Left ventricle myocardium inferior (tissue), 1 donor: ENCODE measurements at places on chromosomes 3 and 15. TPM values are rescaled to one million over a fixed set of nuclear protein-coding genes. Genes with fewer than 3 reads are reported as not detected.

- peak; percentile 16 for DNase-seq
Observed at GRCh38 chr3:29275309-29275708, 5.6 kb upstream of the RBMS3 start.

- DNase-seq, result no peak
Observed at GRCh38 chr3:194994551-194994981, 276.4 kb downstream of the XXYLT1 start.

GRCh38 chr15:70714565-70714964 lies 48.8 kb downstream of the UACA start:
- no peak for DNase-seq

DNA sequence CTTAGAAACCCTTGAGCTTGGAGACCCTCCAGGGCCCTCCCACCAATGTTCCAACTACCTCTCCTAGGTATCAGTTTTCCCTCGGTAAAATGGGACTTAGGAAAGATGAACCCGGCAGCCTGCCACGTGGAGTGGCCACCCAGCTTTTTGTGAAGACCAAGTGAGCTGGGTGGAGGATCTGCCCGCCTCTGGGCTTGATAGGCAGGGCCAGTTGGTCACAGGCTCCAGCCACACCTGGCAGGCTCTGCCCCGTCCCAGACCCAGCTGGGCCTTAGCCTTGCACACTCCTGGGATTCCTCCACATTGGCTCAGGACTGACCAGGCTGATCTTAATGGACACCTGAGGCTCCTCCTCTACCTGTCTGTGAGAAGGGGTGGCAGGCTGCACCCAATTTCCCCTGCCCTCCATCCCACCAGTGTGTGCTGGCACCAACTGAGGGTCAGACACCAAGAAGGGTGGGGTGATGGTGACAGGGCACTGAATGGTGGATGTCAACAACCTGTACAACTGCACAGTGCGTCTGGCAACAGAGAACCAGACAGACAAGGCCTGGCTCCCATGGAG lies 761 bp upstream of the GRIP2 start:
- no peak for DNase-seq

- no peak for DNase-seq
Observed at GRCh38 chr15:90496791-90497190, 32.9 kb upstream of the CRTC3 start.

DNA sequence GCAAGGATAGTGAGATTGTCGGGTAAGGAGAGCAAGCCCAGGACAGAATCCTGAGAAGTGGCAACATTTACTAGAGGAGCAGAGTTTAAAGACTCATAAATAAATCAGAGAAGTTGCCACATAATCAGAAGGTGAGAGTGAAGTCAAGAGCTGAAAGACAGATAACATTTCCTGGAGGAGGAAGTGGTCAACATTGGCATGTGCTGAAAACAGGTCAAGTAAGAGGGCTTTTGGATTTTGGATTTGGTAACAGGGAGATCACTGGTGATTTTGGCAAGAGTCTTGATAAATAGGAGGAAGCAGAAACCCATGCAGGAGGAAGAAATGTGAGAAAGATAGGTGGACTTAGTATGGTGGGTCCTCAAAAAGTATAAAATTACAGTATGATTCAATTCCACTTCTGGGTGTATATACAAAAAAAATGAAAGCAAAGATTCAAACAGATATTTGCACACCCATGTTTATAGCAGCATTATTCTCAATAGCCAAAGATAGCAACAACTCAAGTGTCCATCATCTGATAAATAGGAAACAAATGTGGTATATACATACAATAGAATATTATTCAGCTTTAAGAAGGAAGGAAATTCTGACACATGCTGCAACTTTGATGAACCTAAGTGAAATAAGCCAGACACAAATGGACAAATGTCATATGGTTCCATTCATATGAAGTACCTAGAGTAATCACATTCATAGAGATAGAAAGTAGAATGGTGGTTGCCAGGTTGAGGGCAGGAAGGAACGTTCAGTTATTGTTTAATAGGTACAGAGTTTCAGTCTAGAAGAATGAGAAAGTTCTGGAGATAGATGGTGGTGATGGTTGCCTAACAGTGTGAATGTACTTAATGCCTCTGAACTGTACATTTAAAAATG lies 27.3 kb upstream of the MBNL1 start:
- DNase-seq, result no peak

- no peak for DNase-seq
Observed at GRCh38 chr3:37397396-37397795, 223.0 kb upstream of the LRRFIP2 start.

DNA sequence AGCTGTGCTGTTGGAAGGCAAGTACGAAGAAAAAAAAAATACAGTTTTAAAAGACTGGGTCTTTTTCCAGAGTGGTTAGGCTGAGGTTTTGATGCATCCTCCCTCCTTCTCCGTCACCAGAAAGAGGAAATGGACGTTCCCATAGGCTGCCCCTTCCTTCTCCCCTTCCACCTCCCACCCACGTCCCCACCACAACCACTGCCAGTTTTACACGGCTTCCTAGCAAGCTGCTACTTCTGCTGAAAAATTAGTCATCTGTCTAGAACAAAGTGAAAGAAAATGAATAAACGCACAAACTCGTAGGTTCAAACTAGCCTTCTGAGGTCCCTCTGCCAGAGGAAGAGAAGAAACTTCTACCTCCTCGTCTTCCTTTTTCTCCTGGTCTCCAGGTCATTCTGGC lies 71.6 kb upstream of the RPL35A start:
- DNase-seq, result no peak

GRCh38 chr3:152097770-152098169 lies 171.0 kb upstream of the MBNL1 start:
- no peak for DNase-seq

- DNase-seq, result no peak
Observed at GRCh38 chr15:74995779-74996765, 709 bp downstream of the SCAMP5 start.

- no peak for DNase-seq
Observed at GRCh38 chr3:59128685-59129084, 78.9 kb upstream of the CFAP20DC start.

GRCh38 chr3:132983143-132983770 lies 54.9 kb upstream of the TMEM108 start:
- DNase-seq, result no peak

- DNase-seq, result no peak
Observed at GRCh38 chr3:8596321-8597218, 48.0 kb downstream of the SSUH2 start.

DNA sequence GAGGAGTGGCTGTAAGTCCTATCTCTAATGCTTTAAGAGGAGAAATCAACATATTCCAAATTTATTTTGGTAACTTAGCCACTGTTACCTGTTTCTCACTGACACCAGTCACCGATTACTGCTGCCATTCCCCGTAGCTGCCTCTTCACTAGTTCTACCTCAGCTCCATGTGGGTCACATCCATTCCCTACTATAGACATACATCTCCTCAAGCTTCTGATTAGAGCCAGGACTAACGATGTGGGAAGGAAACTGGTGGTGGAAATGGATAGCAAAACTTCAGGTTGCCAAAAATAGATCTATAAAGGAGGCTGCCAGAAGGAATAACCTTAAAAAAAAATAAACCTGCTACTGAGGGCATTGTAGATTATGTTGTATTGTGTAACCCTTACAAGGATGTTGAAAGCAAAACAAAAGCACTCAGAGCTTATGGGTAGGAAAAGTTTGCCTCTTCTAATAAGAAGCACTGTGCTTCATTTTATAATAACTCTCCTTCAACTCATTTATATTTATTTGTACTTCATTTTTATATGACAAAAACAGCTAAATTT lies 56.0 kb downstream of the KAT2B start:
- no peak for DNase-seq

DNA sequence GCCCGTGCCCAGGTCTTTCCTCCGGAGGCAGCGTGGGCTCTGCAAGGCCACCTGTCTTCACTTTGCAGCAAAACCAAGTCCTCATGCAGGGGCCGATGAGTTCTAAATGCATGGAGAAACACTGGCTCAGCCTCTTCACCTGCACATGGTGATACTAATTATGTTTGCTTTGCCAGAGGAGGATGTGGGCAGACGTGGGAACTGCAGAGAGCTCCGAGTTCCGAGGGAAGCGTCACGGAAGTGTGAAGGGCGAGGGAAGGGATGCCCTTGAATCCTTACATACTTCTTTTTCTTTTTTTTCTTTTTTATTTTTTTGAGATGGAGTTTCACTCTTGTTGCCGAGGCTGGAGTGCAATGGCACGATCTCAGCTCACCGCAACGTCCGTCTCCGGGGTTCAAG lies 74.8 kb downstream of the GABRG3 start:
- DNase-seq, result no peak

The RNU5B-1 gene
- 40.3 TPM for total RNA-seq

The ZXDC gene
- total RNA-seq, result 15.6 TPM

The DNAJC13 gene
- total RNA-seq, result 31.0 TPM

The ACSBG1 gene
- 0.25 TPM for total RNA-seq

The ACTC1 gene
- total RNA-seq, result 13,225 TPM

The ASB14 gene
- 23.3 TPM for total RNA-seq

The WDR72 gene
- total RNA-seq, result not detected

The MYLK gene
- 11.1 TPM for total RNA-seq

The DNAJA4 gene
- total RNA-seq, result 115 TPM

The RASGRP1 gene
- total RNA-seq, result 0.44 TPM

The CALML4 gene
- 0.91 TPM for total RNA-seq

The DGKG gene
- total RNA-seq, result 65.7 TPM

The CP gene
- 6.2 TPM for total RNA-seq

The TLR9 gene
- total RNA-seq, result 0.66 TPM

The ZDHHC19 gene
- not detected for total RNA-seq

The MORC1 gene
- not detected for total RNA-seq

The SUSD5 gene
- total RNA-seq, result 0.80 TPM

The GOLGA8Q gene
- 0.74 TPM for total RNA-seq
